ENCODE measurements at places on chromosomes 2 and 18.

GRCh38 chr18:34120294-34120693 lies 104.4 kb downstream of the NOL4 start:
- 0 out of 2 replicates have a peak, but pooled peaks cover 5% of the 10 kb centered on the region for H3K4me1 ChIP-seq
- H3K27me3 ChIP-seq: peaks cover 38% of the 10 kb centered on the region
- H3K4me3 ChIP-seq: no peak overlapping the region
- H3K27ac ChIP-seq: no peak overlapping the region
- H3K36me3 ChIP-seq: no peaks in the 10 kb centered on the region

DNA sequence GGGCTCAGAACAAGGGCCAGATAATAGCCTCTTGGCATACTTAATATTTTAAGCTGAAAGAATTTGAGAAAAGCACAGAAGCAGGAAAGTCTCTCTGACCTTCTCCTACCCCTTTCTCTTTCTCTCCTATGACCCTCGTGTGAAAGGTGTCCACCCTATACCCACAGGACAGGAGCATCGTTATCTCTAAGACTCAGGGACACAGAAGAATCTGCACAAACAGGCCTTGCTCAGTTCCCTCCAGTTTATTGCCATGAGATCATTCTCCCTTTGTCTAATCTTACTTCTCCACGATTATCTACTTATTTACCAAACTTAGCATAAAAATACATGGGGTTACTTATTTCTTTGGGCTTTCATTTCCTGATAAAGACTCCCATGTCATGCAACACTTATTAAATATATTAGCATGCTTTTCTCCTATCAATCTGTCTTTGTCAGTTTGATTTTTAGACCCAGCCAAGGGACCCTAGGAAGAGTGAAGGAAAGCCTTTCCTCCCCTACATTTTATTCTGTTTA lies 370.7 kb downstream of the DLGAP1 start:
- H3K36me3 ChIP-seq: peaks cover 12% of the 10 kb centered on the region
- DNase-seq: no peak
- H3K4me1 ChIP-seq: peaks cover 26% of the 10 kb centered on the region

DNA sequence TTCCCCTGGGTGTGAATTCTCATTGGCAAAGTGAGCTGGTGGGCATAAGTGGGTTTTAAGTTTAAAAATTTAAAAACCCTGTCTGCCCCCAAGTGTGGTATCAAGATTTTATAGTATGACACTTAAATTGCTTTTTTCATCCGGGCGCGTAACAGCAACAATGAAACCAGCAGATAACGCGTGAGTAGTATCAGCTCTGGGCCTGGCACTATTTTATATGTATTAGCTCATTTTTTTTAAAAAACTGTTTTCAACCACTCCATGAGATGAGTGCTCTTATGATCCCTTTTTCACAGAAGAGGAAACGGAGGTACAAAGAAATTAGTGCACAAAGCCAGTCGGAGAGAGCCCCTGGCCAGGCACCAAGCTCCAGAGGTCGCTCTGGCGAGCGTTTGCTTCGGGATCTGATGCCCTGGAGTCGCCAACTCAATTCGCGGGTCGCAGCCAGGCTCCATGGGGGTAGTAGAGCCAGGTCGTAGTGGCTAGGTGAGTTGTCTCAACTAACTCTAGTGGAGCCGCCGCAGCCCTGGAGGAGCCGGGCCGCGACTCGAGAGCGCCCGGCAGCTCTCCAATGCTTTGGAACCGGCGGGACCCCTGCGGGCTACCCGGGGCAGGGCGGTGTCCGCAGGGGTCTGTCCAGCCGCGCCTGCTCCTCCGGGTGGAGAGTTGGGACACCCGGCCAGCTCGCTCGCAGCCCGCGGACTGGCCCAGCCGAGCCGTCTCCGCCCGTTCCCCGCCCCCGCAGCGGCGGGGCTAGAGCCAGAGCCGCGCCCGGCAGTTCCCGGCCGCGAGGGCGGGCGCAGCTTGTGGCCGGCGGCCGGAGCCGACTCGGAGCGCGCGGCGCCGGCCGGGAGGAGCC lies at the start of gene IL1R1:
Gene IL1R1 (plus strand): TSS at position 777 of the 859 bp plus-strand sequence. CDS start 14,979 bp downstream, outside the sequence.
- peaks cover 38% of the 10 kb centered on the region for H3K27me3 ChIP-seq
- H3K4me1 ChIP-seq: no peaks in the 10 kb centered on the region
- peak; percentile 70 for DNase-seq
- no peak within 1 kb of the TSS for H3K27ac ChIP-seq
- no peaks in the 10 kb centered on the region for H3K36me3 ChIP-seq
- peak within 1 kb of the TSS; percentile 70 for H3K4me3 ChIP-seq

GRCh38 chr2:134098321-134098720 lies 155.6 kb upstream of the MGAT5 start:
- no peak for DNase-seq
- H3K27me3 ChIP-seq: no peaks in the 10 kb centered on the region
- H3K27ac ChIP-seq: no peak overlapping the region
- H3K4me3 ChIP-seq: no peak overlapping the region
- H3K4me1 ChIP-seq: no peaks in the 10 kb centered on the region

Measured in GM23338 (cell line).